HL-60 (cell line): ENCODE measurements at places on chromosomes 4 and X.

GRCh38 chrX:132395645-132396044, 93.2 kb downstream of the MBNL3 start:
- DNase-seq, result no peak

- no peak for DNase-seq
Measured at GRCh38 chr4:174278467-174278866, 5.0 kb downstream of the FBXO8 start.

- peak; percentile 15 for DNase-seq
Measured at GRCh38 chr4:70601422-70602039, 9.5 kb downstream of the AMBN start.

- DNase-seq, result no peak
Measured at GRCh38 chrX:115896362-115896761, 274.2 kb upstream of the AGTR2 start.

DNA sequence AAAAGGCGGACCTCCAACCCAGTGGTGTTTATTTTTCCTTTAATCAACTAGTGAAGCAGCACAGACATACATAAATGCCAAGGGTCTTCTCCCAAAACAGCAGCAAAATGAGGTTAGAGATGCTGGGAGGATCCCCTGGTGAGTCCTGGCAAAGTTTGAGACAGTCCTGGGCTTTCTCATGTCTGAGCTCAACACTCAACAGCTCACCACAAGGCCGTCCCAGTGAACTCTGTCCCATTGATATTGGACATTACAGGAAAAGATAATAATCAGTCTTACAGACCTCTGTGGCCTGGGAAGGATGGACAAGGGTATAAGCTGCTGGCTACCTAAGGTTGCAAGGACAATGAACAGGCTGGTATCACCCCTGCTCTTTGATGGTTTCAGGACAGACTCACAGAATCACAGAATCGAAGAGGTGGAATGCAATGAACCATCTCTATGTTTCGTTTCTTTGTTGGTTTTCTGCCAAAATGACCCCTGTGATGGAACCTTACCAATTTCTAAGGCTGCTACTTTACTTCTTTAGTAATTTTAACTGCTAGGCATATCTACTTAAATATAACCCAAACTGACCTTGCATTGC, 551.8 kb downstream of the RAB28 start:
- no peak for DNase-seq

DNA sequence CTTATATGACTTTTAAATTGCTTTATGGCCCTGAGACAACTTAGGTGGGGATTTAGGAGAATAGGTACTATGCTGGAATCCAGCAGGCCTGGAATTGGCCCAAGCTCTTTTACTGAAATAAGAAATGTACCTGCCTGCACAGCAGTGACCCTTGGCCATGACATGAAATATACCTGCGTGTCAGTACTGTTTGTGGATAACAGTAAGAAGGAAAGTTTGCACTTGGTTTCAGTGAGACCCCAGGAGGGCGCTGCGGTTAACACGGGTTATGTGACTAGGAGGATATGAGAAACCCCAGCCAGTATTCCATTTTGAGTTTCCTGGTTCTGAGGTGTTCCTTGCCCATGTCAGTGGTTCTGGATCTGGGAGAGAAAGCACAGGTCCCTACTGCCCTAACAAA, 5.3 kb downstream of the MTM1 start:
- no peak for DNase-seq

DNA sequence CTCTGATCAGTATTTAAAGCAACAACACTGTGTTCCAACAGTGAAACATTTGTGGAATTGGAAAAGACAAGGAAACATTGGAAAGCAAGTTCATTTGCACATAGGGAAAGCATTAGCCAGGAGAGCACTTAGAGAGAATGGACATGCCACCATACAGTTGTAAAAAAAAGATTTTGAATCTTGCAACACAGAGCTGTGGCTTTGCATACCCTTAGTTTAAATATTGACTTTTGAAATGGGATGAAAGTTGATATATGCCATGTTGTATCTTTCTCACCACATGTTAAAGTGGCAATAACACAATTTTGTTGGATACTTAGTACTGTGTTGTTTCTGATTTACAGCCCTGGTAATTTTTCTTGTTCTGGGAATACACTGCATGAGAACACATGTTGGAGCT, 208.1 kb downstream of the BMPR1B start:
- DNase-seq, result no peak

DNA sequence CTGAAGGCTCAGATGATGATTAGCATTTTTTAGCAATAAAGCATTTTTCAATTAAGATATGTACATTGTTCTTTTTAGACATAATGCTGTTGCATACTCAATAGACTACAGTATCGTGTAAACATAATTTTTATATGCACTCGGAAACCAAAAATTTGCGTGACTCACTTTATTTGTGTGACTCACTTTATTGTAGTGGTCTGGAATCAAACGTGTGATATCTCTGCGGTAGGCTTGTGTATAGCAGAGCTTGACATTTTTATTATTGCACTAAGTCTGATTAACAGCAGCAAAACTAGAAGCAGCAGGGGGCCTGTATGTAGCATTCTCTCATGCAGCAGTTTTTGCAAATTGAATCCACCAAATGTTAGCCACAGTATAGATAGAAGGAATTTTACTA, 119.1 kb upstream of the PRDX4 start:
- DNase-seq, result no peak

GRCh38 chr4:87529187-87529586, at the start of gene SPARCL1:
SPARCL1 (minus strand) TSS chr4:87529376; CDS start chr4:87499574, 29,802 bp downstream.
- no peak for DNase-seq

GRCh38 chrX:136608295-136608933, 39.5 kb upstream of the CD40LG start:
- DNase-seq, result peak; percentile 64

GRCh38 chr4:80486603-80487002, 151.1 kb downstream of the CFAP299 start:
- no peak for DNase-seq

GRCh38 chr4:30719454-30720020, 632 bp upstream of the PCDH7 start:
- no peak for DNase-seq

DNA sequence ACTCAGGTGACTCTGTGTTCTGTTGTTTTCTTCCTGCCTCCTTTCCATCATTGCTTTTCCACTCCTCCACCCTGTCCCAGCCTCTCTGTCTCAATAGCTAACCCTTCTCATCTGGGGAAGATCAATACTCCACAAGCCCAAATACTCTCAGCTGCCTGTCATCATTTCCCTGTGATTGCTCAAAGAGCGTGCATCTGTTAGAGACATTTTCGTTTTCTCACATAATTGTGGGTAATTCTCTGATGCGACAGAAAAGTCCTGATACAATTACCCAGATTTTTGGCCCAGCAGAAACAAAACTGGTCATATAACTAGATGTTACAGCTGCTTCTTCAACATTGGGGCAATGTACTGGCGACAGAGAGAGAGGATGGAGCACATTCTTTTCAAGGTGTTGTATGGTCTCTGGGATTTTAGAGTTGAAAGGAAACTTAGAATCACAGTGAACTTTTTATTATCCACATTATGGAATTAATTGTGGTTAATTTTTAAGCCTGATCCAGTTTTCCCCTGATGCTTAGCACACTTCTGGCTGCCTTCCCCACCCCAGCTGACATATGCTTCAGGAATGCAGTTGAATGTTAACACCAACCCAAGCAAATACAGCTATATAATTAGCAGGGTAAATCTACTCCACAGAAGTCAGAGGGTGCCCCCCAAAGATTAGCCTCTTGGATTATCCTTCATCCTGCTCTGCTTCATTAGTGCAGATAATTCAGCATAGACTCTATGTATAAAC, 171.4 kb upstream of the ANXA3 start:
- DNase-seq, result no peak

- no peak for DNase-seq
Measured at GRCh38 chr4:117264072-117264471, 178.7 kb upstream of the TRAM1L1 start.

GRCh38 chr4:16720761-16721160, 177.7 kb downstream of the LDB2 start:
- no peak for DNase-seq

- no peak for DNase-seq
Measured at GRCh38 chr4:88159229-88159725, 838 bp upstream of the ABCG2 start.
